Posterior vena cava (tissue), 2 donors: ENCODE measurements at places on chromosomes 1 and 21. TPM values are rescaled to one million over a fixed set of nuclear protein-coding genes. Genes with fewer than 3 reads are reported as not detected.

FOXJ3 gene
- 44.3 TPM for total RNA-seq

PGBD5 gene
- 0.43 TPM for total RNA-seq

OR2T35 gene
- total RNA-seq = not detected

DNA sequence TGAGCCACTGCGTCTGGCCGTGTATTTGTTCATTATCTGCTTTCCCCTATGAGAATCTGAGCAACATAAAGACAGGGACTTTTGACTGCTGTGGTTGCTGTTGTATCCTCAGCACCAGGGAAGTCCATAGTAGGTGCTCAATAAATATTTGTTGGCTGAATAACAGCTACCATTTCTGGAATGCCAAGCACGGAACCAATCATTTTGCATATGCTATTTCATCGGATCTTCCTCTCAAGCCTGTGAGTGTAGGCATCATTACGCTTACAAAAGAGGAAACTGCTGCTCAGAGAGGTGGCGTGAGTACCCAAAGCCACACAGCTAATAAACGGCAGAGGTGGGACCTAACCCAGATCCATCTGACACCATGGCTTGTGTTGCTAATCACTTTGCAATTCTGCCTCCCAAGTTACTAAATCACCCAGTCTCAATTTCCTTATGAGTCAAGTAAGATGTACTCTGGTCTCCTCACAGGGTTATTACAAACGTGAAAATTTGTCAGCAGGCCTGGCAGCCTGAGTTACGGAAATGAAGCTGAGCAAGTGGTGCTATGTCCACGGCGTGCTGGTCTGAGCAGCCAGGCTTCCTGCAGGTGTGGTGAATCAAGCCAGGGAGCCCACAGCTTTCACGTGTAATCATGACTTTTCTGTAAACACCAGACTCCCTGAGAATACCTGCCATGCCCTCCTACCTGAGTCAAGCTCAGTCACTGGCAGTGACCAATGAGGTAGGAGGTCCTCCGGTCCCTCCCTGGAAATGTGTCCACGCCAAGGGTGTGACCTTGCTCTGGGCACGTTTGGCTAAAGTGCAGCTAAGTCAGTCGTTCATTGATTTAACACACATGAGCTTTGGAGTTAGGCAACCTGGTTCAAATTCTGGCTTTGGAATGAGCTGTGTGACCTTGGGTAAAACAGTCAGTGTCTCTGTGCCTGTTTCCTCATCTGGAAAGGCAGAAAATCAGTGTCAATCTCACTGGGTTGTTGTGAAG, 4.8 kb upstream of the RHCE start:
- no peak for DNase-seq

- no peak for DNase-seq
Measured at GRCh38 chr1:86200901-86201300, 44.3 kb upstream of the COL24A1 start.

DNA sequence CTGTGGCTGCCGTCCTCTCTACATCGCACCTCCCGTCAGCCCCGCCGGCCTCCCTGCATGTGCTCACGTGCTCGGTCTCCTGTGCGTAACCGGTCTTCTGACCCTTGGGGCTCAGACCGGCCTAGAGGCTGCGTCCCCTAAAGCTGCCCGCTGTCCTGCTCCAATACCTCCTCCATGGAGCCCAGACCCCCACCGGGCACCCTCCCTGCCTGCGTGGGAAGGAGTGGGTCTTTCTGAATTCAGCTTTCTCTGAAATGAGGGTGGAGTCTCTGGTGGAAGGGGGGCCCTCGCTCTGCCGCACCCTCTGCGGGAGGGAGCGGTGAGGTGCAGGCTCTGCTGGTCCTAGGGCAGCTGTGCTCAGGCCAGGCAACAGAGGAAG, 18.7 kb upstream of the POFUT2 start:
- DNase-seq = peak; percentile 76

- no peak for DNase-seq
Measured at GRCh38 chr1:228198977-228199590, 8.8 kb upstream of the OBSCN start.

GRCh38 chr1:8431019-8431418, 113.1 kb downstream of the SLC45A1 start:
- DNase-seq = no peak

DNA sequence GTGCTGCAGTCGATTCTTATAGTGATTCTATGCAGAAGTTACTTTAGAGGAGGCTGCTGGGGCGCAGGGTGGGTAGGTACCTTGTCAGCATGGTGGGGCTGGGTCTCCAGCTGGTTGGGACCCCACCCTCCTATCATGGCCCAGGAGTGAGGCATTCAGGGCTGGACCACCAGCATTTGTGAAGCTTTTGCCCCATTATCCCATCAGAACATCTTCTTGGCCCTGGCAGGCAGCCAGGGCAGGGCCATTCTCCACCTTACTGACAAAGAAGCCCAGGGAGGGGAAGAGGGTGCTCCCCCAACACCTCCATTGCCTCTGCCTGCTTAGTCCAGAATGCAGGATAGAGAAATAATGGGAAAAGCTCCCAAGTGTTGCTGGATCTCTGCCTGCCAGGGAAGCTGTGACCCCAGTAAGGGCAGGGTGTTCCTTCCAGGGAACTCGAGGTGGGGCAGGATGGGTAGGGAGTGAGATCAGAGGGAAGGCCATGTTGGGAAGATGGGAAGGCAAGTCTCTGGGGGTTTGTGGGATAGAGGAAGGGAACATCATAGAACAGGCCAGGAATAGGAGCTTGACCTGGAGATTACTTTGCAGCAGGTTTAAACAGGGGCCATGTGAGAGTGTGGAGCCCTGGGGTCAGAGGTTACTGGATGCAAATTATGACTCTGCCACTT, 16.2 kb upstream of the SLC2A1 start:
- peak; percentile 34 for DNase-seq

- DNase-seq = no peak
Measured at GRCh38 chr1:63779338-63780211, 5.8 kb downstream of the ROR1 start.

- no peak for DNase-seq
Measured at GRCh38 chr1:206769304-206769731, 1.3 kb upstream of the IL19 start.

GRCh38 chr1:33347650-33347992, 26.7 kb upstream of the A3GALT2 start:
- DNase-seq = peak; percentile 91

GRCh38 chr1:162568802-162569201, 7.3 kb downstream of the UAP1 start:
- DNase-seq = no peak

- DNase-seq = no peak
Measured at GRCh38 chr1:1869469-1869868, 21.4 kb downstream of the GNB1 start.

- peak; percentile 62 for DNase-seq
Measured at GRCh38 chr1:180185281-180185680, 30.6 kb downstream of the QSOX1 start.
